NCI-H446 treated with DMSO at 0.1 percent for 48 hours (cell line): ENCODE measurements at places on chromosomes 2 and 18.

- DNase-seq: no peak
Observed at GRCh38 chr2:28338046-28338817, 54.4 kb upstream of the FOSL2 start.

GRCh38 chr18:75135158-75135725, 73.7 kb downstream of the PTGR3 start:
- no peak for DNase-seq

DNA sequence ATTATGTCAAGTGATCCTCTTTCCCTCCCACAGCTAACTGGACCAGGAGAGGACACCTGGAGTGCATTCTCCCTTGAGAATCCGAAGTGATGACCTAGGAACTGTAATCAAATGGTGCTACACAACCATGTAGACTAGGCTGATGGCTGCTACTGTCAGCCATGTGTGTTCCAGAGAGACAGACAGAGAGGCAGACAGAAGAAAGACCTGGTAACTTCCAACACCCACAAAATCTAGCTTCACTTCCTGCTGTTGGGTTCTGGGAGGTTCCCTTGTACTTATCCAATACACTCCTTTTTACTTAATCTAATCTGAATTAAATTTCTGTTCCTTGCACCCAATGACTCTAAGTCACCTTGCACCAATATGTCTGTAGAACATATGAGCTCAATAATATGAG, 72.3 kb downstream of the AAK1 start:
- no peak for DNase-seq

GRCh38 chr18:73901566-73901965, 246.1 kb downstream of the FBXO15 start:
- no peak for DNase-seq

DNA sequence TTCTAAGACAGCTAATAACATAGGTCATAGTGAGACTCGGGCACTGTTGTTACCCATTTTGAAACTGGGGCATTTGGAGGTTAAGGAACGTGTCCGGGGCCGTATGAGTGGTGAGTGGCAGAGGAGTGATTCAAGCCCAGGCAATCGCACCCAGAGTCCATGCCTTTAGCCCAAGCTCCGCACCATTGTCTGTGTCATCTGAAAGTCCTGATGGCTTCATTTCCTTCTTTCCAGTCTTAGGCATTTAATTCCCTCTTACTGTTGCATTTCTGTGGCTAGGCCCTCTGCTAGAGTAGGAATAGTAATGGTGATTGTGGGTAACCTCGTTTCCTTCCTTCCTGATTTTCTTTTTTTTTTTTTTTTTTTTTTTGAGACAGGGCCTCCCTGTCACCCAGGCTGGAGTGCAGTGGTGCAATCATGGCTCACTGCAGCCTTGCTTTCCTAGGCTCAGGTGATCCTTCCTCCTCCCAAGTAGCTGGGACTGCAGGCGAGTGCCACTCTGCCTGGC, 49.8 kb upstream of the ASB1 start:
- DNase-seq: no peak

- no peak for DNase-seq
Observed at GRCh38 chr2:113878743-113879142, 11.1 kb upstream of the ACTR3 start.

DNA sequence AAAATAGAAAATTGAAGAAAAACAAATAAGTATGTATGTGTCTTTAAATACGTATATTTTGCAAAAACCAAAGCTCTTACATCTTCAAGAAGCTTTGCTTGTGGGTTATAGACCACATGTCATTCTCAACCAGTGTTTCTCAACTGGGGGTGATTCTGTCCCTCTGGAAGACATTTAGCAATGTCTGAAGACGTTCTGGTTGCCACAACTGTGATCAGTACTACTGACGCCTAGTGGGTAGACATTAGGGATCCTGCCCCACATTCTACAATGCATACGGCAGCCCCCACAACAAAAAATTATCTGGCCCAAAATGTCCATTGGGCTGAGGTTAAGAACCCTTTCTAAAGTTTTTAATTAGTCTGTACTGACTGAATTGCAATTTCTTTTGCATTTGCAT, 48.4 kb downstream of the UNC50 start:
- no peak for DNase-seq

GRCh38 chr2:160365716-160366367, 127.8 kb downstream of the RBMS1 start:
- DNase-seq: no peak

- no peak for DNase-seq
Observed at GRCh38 chr2:239461291-239462190, 60.7 kb upstream of the HDAC4 start.

- DNase-seq: no peak
Observed at GRCh38 chr2:44358503-44358902, 2.8 kb downstream of the PREPL start.

- no peak for DNase-seq
Observed at GRCh38 chr2:74488643-74489481, 6.0 kb downstream of the TTC31 start.

- no peak for DNase-seq
Observed at GRCh38 chr2:176405477-176405876, 136.2 kb downstream of the MTX2 start.

DNA sequence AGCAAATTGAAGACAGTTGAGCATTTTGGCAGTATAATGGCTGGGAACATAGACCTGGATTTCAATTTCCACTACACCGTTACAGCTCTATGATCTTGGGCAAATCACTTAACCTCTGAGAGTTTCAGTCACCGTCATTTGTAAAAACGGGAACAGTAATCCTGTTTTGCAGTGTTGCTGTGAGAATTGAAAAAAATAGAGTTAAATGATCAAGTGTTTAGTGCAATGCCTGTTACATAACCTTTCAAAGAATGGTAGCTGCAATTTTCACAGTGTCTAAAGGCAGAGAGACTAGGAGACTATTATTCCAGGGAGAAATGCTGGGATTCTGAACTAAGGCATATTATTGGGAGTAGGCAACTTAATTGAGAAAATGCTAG, 2.0 kb downstream of the AGPS start:
- DNase-seq: no peak
